ENCODE measurements at places on chromosomes 6 and 20. TPM values are rescaled to one million over a fixed set of nuclear protein-coding genes. Genes with fewer than 3 reads are reported as not detected.

GRCh38 chr6:46011188-46012085 lies 4.2 kb downstream of the CLIC5 start:
- DNase-seq, result no peak

DNA sequence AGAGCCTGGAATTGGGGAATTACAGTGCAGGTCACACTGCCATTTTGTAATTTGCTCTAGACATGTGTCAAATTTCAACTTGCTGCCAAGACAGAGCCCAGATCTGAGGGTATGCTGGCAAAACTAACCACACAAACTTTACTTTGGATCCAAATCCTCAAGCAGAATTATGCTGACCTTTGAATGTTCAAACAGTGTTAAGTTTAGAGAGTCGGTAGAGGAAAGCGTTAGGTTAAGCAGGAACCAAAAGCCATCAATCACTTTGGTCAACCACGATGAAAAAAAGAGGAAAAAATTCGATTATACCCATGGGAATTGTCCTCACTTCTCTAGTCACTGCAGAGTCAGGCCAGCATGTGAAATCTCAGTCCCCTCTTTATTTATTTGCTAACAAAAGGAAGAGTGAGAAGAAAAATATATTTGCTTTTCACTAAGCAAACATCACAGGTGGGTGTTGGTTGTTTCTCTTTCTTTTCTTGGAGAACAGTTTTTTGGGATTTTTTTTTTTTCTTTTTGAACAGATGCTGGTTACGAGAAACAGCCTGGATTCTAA lies 105.1 kb upstream of the ADGRF1 start:
- DNase-seq, result no peak

DNA sequence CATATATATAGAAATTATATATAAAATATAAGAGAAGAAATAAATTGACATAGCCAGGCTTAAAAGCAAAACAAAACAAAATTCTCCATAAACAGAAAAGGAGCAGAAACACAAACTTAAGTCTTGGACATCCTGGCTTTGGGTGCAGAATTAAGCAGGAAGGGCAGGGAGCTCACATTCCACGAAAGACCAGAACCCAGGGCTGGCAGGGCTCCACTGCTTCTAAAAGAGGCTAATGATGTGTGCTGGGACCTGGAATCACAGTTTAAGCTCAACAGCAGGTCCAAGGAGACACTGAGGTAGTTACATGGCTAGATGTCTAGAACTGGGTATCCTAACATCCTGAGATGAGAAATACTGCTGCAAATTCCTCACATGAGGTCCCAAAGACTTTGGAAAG lies 210.3 kb downstream of the WDR27 start:
- DNase-seq, result no peak

The MRPL14 gene
- 31.7 TPM for total RNA-seq

- no peak for DNase-seq
These were observed 366.8 kb upstream of the KHDRBS2 start for GRCh38 chr6:62652692-62653328.

DNA sequence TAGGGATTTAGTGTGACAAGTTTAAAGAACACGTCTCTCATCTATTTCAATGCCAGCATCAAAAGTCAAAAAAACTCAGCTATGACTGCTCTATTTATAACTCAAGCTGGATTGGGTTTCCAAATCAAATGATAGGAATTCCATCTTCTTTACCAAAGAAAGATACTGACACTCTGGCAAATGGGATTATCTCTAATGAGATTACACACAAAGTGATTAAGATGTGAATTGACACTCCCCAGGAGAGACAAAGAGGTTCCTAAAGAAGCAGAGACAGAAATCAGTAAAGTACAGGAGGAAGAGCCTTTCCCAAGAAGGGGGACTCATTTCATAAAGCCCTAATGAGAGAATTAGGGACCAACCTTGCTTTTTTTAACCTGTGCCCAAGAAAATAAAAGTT lies 92.1 kb downstream of the ID4 start:
- DNase-seq, result no peak

- DNase-seq, result no peak
These were observed 542.4 kb upstream of the BTBD3 start for GRCh38 chr20:11375335-11375734.

- DNase-seq, result no peak
These were observed 46.2 kb upstream of the GGTLC1 start for GRCh38 chr20:24034820-24035219.

The EPB41L1 gene
- 54.1 TPM for total RNA-seq

The MICA gene
- 0.42 TPM for total RNA-seq

DNA sequence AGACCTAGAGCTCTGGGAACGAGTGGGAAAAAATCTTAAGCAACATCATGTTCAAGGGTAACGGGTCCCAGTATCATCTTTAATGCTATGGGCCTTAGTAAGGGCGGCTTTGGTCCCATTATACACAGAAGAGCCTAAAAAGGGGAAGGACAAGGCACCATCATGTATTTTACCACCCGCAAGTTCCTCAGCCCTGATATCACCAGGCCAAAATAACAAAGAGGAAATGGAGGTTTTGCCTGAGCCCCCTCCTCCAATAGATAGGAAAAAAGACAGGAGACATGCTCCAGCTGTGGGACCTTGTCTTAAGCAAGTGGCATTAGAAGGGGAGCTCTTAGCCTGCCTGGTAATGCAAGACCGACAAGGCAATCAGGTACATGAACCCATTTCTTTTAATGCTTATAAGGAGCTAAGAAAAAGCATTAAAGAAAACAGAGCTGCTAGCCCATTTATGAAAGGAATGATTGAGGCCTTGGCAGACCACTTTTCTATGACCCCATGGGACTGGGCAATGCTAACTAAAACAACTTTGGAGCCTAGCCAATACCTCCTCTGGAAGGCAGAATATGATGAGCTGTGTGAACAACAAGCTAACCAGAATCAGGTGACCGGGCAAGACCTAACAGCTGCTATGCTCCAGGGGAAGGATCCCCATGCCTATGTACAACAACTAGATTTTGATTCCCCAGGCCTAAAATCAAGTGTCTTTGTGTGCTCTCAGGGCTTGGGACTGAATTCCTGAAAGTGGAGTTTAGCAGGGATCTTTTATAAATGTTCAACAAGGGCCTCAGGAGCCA lies 23.2 kb downstream of the HLA-DPA1 start:
- no peak for DNase-seq

GRCh38 chr6:86856937-86857563 lies 80.3 kb upstream of the HTR1E start:
- DNase-seq, result peak; percentile 50

DNA sequence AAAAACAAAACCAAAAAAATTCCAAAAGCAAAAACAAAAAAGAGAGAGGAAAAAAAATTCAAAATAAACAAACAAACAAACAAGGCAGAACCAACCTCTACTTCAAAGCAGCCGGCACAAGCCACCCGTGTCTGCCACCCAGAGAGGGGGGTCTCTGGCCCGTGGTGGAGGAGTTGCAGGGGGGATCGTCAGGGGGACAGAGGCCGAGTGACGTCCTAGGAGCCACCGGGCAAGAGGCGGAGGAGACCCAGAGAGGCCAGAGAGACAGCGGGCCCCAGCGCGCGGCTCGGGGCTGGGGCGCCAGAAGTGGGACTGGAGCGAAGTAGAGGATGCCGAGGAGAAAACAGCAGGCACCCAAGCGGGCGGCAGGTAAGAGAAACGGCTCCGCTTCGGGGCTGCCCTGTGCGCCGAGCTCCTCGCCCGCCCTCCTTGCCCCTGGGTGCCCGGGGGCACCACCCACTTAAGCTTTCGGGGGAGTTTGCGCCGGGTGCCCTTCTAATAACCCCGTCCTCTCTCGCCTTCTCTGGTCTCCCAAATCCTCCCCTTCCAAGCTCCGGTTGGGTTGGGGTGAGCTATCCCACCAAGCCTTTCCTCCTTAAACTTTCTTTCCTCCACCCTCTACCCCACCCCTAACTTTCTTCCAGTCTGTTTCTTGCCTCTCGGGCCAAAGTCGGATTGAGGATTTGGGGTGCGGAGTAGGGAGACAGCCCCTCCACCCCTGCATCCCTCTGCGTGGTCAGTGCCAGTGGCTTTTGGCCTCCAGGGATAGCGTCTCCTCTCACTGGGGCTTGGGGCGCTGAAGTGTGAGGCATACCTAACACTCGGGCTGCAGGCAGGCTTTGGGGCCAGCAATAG lies 1.0 kb downstream of the TSHZ2 start:
- peak; percentile 54 for DNase-seq

GRCh38 chr6:51891784-51892183 lies 195.6 kb downstream of the PKHD1 start:
- no peak for DNase-seq

GRCh38 chr20:62381202-62381797 lies 5.6 kb upstream of the RPS21 start:
- no peak for DNase-seq

- DNase-seq, result no peak
These were observed 11.5 kb upstream of the DACT2 start for GRCh38 chr6:168331058-168331457.

DNA sequence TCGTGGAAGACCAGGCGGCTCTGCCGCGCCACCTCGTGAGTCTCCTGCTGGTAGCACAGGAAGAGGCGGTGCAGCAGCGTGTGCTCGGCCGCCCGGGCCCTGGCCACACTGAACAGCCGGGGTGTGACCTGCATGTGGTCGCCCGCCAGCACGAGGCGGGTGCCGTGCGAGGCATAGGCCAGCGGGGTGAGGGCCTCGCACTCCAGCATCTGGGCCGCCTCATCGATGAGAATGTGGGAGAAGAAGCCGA lies 7.0 kb downstream of the HELZ2 start:
- no peak for DNase-seq

- DNase-seq, result no peak
These were observed 53.4 kb upstream of the CD93 start for GRCh38 chr20:23139524-23139923.

DNA sequence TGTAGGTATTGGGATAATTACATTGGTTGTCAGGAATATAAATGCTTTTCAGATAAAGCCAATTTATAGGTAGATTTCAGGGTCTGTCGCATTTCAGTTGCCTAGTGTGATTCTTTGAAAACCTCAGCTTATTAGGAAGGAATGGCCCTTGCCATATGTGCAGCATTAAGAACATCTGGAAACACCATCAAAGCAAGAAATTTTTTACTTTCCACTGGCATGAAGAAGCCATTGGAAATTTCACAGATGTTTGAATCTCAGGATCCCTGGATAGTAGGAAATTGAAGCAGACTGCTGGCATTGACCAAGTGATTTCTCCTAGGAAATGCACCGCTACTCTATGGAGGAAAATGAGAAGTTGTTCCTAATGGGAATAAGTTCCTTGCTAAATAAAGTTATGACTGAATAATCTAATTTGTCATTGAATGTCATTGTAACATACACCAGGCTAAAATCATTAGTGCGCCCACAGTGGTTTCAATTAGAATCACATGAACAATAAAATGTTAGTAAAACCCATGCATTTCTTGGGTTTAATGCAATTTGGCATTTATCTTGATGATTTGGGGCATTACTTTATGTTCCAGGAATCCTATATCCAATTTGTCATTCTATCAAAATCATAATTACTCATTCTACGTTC lies 950.1 kb downstream of the EPHA7 start:
- no peak for DNase-seq

Measured in glutamatergic neuron (in vitro differentiated cells).